ENCODE measurements at places on chromosomes 5 and 9.

- DNase-seq: no peak
These were observed 47.6 kb downstream of the KLHL3 start for GRCh38 chr5:137688210-137688840.

- no peak for DNase-seq
These were observed 50.3 kb downstream of the ALG2 start for GRCh38 chr9:99171225-99172123.

- DNase-seq: no peak
These were observed 80.3 kb downstream of the ACTBL2 start for GRCh38 chr5:57402348-57402747.

DNA sequence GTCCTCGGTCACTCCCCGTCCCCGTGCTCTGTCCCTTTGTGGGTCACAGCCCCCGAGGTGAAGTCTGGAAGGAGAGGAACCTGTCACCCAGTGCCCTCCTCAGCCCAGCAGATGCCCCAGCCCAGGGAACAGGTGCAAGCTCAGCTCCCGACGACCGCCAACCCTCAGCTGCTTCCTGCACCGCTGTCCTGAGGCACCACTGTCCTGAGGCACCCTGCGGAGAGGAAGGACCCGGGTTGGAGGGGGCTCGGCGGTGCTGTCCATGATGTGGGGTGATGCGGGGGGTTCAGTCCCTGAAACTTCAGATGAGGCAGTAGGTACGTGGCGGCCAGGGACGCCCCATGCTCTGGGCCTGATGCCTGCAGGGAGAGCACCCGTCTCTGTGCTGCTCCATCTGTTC, 81.4 kb downstream of the COL5A1 start:
- no peak for DNase-seq

DNA sequence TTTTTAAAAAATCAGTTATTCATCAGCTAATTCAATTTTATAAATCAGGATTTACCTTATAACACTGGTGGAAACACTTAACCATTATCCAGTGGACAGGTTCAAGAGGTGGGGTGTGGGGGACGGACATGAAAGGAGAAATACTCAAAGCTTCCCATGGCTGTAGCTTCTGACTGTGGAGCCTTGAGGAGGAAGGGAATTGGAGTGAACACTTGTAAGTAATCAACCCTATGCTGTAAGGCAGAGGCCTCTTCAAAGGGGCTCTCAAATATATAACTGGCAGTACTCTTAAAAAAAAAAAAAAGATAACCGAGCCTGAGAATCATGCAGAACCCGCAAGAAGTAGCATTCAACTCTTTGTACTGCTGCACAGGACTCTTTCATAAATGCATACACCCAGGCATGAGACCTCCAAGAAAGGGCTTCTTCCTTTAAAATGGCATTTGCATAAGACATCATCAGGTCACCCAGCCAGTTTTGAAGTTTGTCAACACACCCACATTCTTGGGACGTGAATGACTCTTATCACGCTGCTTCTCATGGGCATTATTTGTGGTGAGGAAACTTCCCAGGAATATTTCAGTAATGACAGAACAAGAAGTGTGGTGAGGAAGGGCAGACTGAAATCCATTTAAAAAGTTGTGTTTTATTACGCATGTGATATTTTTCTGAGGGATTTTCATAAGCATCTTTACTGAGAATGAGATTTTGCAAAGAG, 8.1 kb downstream of the OSMR start:
- DNase-seq: no peak

- DNase-seq: no peak
These were observed 79.6 kb downstream of the CSNK1A1 start for GRCh38 chr5:149471406-149472183.

- no peak for DNase-seq
These were observed 23.6 kb upstream of the TNFSF8 start for GRCh38 chr9:114953959-114954358.

DNA sequence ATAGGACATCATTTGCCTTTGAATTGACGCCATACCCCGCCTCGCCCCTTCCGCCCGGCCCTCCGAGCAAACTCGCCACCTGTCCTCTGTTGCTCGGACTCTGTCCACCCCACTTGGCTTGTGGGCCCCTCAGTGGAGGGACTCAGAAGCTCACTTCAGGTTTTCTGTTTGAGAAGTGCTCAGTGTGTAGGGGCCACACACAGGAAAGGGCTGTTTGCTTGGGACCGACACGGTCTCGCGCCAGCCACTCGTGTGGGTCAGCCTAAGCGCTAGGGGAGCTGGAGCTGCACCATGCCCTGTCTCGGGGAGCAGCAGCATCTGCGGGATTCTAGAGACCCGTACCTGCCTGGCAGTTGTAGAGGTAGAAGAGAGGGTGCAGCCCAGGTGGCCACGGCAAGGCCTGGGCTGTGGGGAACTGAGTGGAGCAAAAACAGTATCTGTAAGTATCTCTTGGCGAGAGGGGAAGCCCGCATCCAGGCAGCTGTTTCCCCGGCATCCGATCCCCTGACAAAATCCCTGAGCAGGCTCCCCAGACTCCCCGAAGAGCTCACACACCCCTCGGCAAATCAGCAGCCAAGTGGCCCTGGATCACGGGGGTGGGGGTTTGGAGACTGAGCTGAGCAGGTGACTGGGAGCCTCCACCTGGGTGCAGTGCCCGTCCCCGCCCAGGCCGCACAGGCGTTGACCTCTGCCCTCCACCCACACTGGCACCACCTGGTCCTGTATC, 52.2 kb downstream of the COL5A1 start:
- no peak for DNase-seq

DNA sequence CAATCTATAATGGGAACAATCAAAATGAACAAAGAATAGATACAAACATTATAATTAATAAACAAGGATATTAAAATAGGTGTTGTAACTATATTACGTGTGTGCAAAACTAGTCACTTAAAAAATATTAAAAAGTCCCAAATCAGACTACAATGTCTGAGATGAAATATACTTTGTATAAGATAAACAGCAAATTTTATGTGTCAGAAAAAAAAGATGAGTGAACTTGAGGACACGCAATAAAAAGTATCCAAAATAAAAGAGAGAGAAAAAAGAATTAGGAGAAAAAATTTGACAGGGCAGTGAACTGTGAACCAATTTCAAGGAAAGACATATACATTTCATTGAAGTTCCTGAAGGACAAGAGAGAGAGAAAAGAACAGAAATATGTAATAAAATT, 37.0 kb downstream of the AGTPBP1 start:
- no peak for DNase-seq

- no peak for DNase-seq
These were observed 58.2 kb upstream of the GGTA1 start for GRCh38 chr9:121557581-121558447.

DNA sequence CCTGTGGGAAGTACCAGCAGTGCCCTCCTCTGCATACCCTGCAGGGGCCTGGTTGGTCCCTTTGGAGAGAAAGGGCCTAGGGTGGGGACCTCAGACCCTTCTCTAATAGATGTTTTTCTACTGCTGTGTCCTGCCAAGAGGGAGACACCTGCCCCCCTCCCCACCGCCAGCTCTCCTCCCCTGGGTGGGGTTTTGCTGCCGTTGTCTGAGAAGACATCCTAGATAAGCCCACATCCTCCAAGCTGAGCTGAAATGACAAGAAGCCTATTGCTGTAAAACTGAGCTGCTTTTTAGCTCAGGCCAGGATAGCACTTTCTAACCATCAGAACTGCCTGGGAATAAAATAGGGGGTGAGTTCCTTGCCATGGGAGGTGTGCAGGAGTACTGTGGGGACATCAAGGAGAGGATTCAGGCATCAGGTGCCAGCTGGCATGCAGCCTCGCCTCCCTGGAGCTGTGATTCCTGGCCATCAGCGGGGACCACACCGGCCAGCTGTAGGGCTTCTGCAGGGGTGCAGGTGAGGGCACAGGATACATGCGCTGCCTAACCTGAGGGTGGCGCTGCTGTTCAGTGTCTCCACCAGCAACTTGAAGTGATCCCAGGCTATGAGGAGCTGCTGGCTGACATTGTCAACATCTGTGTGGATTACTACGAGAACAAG, 37.9 kb downstream of the CYFIP2 start:
- no peak for DNase-seq

DNA sequence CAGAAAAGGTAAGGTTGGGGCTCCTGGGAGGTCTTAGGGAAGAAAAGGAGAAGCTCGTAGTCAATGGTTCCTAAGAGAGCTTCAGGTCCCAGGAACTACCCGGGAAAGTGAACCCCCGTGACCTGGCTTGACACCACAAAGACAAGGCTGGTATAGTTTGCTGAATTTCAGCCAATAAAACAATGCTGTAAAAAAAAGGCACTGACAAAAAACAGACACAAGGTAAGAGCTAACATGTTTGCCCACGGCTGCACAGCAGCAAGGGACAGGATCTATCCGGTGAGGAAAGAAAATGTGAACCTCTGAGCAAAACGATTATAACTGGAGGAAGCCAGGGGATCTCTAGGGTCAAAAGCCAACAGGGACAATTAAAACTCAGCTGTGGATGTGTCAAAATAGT, 17.1 kb downstream of the SLIT3 start:
- DNase-seq: no peak

GRCh38 chr5:15768936-15769335, 269.0 kb downstream of the FBXL7 start:
- no peak for DNase-seq

DNA sequence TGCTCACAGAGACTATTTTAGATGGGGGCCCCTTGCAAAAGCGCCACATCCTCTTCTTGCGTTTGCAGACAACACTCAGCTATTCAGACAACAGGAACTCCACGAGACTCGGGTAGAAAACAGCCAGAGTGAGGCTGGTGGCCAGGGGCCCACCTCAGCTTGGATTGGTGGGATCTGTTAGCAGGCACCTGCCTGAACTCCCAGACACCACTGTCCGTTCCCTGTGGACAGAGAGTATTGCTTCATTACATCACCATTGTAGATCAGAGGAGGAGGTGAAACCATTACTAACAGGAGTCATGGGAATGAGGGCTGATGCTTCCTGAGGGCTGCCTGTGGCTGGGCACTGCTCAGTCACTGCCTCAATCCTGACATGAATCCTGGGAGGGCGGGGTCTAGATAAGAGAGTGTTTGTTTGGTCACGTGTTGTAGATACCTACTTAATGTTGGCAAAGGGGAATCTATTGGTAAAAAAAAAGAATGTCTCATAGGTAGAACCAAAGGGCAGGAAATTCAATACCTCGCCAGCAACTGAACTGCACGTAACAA, 4.4 kb upstream of the RAPGEF1 start:
- no peak for DNase-seq

DNA sequence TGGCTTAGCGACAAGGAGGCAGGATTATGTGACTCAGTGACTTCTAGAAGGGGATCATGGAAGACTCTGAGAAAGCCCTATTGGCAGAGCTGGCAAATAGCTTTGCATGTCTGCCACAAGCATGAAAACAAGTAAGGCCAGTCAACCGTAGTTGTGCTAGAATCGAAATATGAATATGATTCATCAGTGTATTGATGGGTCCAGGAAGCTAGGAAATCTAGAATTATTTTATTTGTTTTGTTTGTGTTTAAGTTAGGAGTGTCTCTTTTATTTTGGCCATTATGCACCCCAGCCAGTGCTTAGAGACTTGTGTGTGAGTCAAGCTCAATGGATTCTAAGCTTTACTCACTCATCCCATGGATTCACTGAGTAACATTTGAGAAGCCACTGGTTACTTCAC, 3.8 kb upstream of the ITGA2 start:
- DNase-seq: no peak

DNA sequence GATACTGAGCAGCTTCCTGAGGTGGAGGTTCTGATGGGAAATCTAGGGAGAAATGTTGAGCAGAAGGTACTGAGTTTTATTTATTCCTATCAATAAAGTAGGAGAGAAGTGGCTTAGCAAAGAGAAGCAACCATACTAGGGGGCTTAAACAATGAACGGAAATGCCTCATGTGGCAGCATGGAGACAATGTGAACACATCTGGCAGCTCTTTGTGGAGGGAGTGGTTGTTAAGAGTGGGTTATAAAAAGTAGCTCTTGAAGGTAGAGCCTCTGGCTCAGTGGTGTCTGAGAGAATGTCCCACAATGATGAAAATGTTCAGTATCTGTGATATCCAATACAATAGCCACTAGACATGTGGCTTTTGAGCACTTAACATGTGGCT, 52.7 kb upstream of the EQTN start:
- no peak for DNase-seq

DNA sequence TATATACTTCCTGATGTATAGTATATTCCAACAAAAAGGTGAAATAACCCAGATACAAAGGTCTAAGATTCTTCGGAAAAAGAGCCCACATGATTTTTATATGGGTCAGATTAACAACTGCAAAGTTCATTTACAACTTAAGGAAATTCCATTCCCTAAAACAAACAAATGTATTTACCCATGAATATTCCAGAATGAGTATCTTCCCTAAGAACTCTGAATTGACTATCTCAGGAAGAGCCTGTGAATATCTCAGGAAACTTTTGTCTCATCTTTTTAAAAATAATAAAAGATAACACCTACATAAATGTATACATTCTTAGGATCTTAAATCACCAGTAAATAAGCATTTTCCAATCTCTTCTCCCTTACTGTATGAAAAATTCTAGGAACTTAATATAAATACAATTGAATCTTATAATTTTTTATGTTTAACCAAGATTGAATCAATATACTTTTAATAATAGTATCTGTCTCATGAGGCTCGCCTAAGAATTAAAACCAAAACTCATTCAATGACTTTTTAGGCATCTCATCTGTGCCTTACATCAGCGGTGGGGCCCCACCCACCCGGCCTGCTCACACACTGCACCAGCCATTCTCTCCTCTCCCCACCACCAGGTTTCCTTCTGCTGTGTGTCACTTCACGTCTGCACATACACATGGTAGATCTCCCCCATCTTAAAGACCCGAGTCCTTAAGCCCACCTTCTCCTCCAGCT, 78.1 kb downstream of the RAPGEF1 start:
- no peak for DNase-seq

DNA sequence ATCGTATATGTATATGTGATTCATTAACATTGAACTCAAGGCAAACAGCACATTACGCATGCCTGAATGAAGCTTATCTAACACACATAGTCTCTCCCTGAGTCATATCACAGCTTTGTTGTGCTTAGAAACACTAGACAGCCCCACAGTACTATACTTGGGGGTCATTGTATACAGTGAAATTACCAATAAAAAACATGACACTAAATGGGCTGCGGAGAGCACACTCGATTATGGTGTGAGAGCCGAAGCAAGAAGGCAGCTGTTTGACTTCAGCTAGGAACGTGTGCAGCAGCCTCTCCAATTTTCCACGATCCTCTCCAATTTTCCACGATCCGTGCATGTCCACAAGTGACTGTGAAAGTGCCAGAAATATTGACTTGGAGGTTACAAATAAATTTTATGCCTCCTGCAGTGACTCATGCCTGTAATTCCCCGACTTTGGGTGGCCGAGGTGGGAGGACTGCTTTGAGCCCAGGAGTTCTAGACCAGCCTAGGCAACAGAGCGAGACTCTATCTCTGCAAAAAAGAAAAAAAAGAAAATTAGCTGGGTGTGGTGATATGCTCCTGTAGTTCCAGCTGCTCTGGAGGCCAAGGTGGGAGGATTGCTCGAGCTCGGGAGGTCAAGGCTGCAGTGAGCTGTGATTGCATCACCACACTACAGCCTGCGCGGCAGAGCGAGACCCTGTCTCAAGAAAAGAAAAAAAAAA, 102.4 kb downstream of the DAPK1 start:
- no peak for DNase-seq

GRCh38 chr9:136857581-136858412, 5.7 kb downstream of the MAMDC4 start:
- DNase-seq: no peak

GRCh38 chr9:85079349-85079748, 409.8 kb downstream of the NTRK2 start:
- no peak for DNase-seq
